Fibroblast of lung (primary cell): ENCODE measurements at places on chromosomes 2 and 18. TPM values are rescaled to one million over a fixed set of nuclear protein-coding genes. Genes with fewer than 3 reads are reported as not detected.
A peak's percentile ranks its signal among the peaks of the same experiment; 100 is the strongest.

GRCh38 chr2:62334440-62335058, 138.6 kb downstream of the B3GNT2 start:
- H3K27me3 ChIP-seq: no peaks in the 10 kb centered on the region
- DNase-seq: no peak
- H3K27ac ChIP-seq: no peak overlapping the region
- no peak overlapping the region for H3K4me3 ChIP-seq
- H3K4me1 ChIP-seq: no peaks in the 10 kb centered on the region
- H3K36me3 ChIP-seq: no peaks in the 10 kb centered on the region

DNA sequence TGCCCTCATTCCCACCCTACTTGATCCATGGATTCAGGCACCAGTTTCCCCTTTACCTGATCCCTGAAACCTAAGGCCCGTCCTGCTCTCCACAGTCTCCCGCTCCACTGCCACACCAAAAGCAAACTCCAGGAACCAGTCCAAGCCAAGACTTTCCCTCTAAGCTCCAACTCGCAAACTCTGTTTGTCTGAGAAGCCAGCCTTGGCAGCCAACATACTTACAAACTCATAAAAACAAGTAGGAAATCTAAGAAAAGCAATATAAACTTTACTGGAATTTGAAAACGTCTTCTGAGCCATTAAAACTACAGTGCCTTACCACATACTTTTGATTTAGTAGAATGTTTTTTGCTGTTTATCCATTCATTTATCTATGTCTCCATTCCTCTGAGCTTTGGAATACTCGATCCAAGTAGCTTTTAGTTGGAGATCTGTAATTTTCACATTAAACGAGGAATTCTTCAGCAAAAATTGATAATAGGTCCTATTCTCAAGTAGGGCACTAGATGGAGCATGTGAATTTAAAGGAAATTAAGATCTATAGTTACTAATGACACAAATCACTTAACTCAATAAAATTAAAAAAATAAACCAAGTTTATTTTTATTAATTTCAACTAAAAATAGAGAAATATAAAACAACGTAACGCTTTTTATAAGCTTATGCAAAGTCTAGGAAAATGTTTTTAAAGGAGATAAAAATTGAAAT, 199.7 kb downstream of the MYO3B start:
- peak; percentile 20 for DNase-seq
- no peaks in the 10 kb centered on the region for H3K4me1 ChIP-seq
- no peaks in the 10 kb centered on the region for H3K27me3 ChIP-seq
- H3K27ac ChIP-seq: no peak overlapping the region

DNA sequence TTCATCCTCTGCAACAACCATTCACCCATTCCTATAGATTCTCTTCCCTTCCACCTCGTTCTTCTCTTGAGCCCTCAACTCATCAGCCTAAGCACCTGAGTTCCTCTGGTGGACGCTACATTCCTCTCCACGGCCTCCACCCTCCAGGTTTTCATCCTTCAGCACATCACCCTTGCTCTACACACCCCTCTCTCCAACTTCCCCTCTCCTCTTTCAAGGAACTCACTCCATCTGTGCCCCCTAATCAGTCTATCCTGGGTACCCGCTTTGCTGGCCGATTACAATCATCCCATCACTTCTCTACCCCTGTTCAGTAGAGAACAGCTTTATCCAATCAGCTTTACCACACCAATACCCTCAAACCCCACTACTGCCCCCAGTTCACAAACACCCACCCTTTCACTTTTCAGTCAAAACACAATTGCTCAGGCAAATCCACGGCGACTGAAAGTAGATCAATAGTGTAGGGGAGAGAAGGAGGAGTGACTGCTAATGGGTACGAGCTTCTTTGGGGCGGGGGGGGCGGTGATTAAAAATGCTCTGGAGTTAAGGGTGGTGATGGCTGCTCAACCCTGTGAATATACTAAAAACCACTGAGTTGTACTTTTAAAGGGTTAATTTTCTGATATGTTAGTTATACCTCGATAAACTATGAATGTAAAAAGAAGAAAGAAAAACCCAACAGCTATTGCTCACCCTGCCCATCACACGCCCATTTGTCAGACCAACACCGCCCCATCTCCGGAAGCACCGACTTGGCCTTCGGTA, 857 bp downstream of the DYM start:
- peak overlapping the region; percentile 76 for H3K27ac ChIP-seq
- no peaks in the 10 kb centered on the region for H3K36me3 ChIP-seq

DNA sequence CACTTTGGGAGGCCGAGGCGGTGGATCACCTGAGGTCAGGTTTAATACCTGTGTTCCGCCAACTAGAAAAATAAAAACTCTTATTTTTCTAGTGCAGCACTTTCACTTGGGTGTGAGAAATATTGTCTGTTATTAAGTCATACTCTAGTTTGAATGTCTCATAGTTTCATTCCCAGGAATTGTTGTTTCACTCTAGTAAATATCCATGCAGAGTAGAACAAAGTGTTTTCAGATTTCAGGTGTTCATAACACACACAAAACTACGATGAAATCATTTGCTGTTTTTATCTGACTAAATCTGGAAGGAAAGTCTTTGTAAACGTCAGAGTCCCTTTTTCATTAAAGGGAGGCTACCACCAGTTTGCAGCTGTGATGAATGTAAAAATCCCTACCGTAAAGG, 4.0 kb downstream of the FAM117B start:
- H3K36me3 ChIP-seq: no peaks in the 10 kb centered on the region
- DNase-seq: no peak
- H3K27ac ChIP-seq: no peak overlapping the region
- H3K4me3 ChIP-seq: no peak overlapping the region
- no peaks in the 10 kb centered on the region for H3K4me1 ChIP-seq

DNA sequence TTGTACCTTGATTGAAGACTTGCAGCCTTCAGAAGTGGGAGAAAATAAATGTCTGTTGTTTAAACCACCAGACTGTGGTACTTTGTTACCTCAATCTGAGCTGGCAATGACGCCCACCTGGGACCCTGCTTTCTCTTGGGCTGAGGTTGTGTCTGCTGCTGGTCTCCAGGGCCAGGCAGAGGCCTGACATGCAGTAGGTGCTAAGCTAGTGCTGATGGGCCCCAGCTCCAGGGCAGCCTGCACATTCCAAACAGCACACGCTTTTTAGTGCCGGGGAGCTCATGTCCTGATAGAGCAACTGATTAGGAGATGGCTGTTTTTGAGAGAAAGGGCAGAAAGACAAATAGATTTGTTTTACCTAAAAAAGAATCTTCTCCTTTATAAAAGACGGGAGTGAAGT, 664.0 kb upstream of the HS6ST1 start:
- no peaks in the 10 kb centered on the region for H3K4me1 ChIP-seq
- no peaks in the 10 kb centered on the region for H3K27me3 ChIP-seq
- H3K27ac ChIP-seq: no peak overlapping the region

GRCh38 chr2:88933980-88934379, 242.5 kb downstream of the RPIA start:
- no peaks in the 10 kb centered on the region for H3K36me3 ChIP-seq
- no peaks in the 10 kb centered on the region for H3K4me1 ChIP-seq
- DNase-seq: no peak
- H3K27me3 ChIP-seq: no peaks in the 10 kb centered on the region

GRCh38 chr18:253121-253520, 14.7 kb downstream of the THOC1 start:
- DNase-seq: no peak
- H3K4me1 ChIP-seq: no peaks in the 10 kb centered on the region
- H3K36me3 ChIP-seq: peaks cover 1% of the 10 kb centered on the region
- no peak overlapping the region for H3K4me3 ChIP-seq
- H3K27ac ChIP-seq: no peak overlapping the region

DNA sequence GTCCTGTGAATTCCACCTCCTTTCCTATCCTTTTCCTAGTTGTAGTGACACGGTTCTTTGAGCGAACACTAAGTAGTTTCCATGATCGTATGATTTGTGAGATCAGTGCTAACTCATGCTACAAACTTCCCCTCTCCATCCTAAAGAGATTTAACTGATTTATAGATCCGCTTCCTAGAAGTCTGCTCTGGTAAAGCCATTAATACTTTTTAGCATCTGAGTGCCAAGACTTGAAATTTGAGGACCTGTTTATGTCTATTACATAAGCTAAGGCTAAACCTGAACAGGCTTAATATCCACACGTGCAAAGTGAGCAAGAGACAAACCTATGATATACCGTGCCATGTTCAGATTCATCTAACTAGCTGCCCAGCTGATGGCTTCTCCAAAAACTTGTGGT, 14.9 kb downstream of the PROKR1 start:
- H3K27me3 ChIP-seq: peaks cover 13% of the 10 kb centered on the region
- no peaks in the 10 kb centered on the region for H3K4me1 ChIP-seq
- DNase-seq: no peak
- H3K36me3 ChIP-seq: no peaks in the 10 kb centered on the region
- H3K27ac ChIP-seq: no peak overlapping the region

- H3K27ac ChIP-seq: no peak overlapping the region
- H3K4me1 ChIP-seq: peaks cover 9% of the 10 kb centered on the region
- peaks cover 5% of the 10 kb centered on the region for H3K27me3 ChIP-seq
- no peak for DNase-seq
- no peaks in the 10 kb centered on the region for H3K36me3 ChIP-seq
Observed at GRCh38 chr2:11713815-11714214, 32.6 kb upstream of the LPIN1 start.

DNA sequence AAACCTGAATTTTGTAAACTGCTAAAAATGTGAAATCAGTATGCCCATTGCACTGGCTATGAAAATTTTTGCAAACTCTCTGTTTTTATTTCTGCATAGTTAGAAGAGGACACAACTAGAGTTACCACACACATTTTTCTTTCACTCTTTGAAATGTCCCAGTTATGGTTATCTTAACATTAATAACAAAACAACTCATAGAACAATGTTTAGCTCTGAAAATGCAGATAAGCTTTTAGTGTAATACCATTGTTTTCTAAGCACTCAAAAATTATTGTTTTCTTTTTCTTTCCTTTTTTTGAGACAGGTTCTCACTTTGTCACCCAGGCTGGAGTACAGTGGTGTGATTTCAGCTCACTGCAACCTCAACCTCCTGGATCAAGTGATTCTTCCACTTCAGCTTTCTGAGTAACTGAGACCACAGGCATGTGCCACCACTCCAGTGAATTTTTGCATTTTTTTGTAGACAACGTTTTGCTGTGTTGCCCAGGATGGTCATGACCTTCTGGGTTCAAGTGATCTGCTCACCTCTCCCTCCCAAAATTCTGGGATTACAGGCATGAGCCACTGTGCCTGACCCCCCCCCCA, 1204.5 kb upstream of the ZEB2 start:
- H3K36me3 ChIP-seq: no peaks in the 10 kb centered on the region
- no peaks in the 10 kb centered on the region for H3K4me1 ChIP-seq
- no peak for DNase-seq
- no peak overlapping the region for H3K4me3 ChIP-seq
- H3K27me3 ChIP-seq: no peaks in the 10 kb centered on the region
- no peak overlapping the region for H3K27ac ChIP-seq

DNA sequence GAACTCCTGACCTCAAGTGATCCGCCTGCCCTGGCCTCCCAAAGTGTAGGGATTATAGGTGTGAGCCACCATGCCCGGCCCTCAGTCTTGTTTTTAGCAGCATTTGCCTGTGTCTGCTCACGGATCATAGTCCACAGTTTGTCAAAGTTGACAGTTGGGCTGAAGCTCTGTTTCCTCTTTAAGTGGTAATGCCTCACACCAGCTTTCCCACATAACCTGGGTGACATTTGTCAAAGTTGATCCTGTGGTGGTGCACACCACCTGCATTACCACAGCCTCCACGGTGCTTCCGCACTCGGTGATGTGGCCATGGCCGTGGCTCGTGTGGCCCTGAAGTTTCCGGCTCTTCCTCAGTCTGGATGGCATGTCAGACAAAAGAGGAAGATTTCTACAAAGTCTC, 27.1 kb downstream of the RAB31 start:
- no peak overlapping the region for H3K4me3 ChIP-seq
- H3K27me3 ChIP-seq: peaks cover 3% of the 10 kb centered on the region
- DNase-seq: no peak
- no peaks in the 10 kb centered on the region for H3K4me1 ChIP-seq

- H3K27ac ChIP-seq: no peak overlapping the region
- no peaks in the 10 kb centered on the region for H3K4me1 ChIP-seq
- H3K27me3 ChIP-seq: no peaks in the 10 kb centered on the region
Observed at GRCh38 chr2:190670182-190670946, 21.5 kb downstream of the NAB1 start.

- DNase-seq: no peak
- H3K36me3 ChIP-seq: no peaks in the 10 kb centered on the region
- H3K27ac ChIP-seq: no peak overlapping the region
- no peak overlapping the region for H3K4me3 ChIP-seq
- H3K4me1 ChIP-seq: no peaks in the 10 kb centered on the region
Observed at GRCh38 chr2:26559556-26559955, 81.6 kb downstream of the CIB4 start.

DNA sequence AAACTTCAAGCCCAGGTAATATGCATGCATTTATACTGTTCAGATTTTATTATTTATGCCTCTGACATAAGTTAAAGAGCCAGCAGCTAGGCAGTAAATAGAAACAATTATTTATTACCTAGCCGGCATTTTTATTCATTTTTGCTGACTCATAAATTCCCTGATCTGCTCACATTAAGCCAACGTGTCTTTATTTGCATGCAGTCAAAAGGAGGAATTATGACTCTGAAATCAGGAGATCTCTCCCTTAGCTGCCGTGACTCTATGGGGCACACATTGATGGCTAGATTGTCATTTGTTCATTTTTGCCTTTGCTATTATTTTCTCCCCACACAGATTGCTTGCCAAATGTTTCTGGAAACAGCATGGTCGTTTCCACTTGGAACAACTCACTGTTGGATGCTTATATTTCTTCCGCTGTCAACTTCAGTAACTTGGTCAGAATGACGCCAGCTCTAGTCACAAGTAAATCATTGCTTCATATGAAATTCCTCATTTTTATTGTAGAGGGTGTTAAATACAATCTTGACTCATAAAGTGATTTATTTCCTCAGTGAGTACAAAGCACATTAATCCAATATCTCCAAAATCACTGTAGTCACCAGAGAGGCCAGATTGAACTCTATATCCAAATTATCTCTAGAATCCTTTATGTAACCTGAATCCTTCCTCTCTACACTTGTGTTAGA, 15.9 kb upstream of the ZBTB14 start:
- no peaks in the 10 kb centered on the region for H3K36me3 ChIP-seq
- no peaks in the 10 kb centered on the region for H3K4me1 ChIP-seq
- peak; percentile 40 for DNase-seq
- no peak overlapping the region for H3K4me3 ChIP-seq
- no peaks in the 10 kb centered on the region for H3K27me3 ChIP-seq
- H3K27ac ChIP-seq: no peak overlapping the region

DNA sequence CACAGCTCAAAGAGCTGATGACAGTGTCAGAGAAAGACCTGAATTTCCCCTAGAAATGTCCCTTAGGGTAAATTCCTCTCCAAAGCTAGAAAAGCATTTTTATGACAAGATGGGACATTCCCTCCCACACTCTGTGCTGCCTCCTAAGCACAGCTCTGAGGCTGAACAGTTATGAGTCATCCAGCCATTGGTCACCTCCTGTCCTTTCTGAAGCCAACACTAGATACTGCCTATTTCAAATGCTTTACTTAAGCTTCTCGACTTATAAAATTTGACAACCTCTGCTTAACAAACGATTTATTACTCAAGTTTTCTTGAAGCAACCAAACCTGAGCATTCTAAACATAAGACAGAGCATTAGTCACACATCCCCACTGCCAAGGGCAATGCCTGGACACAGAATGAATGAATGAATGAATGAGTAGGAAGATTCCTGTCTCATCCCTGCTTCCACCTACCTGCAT, 35.4 kb downstream of the B4GALT6 start:
- peak; percentile 75 for DNase-seq
- no peaks in the 10 kb centered on the region for H3K36me3 ChIP-seq
- no peaks in the 10 kb centered on the region for H3K4me1 ChIP-seq
- H3K27ac ChIP-seq: no peak overlapping the region

Gene AOX1
- 65.1 and 81.4 TPM in 2 replicates for total RNA-seq

Gene ERFE
- total RNA-seq: 1.3 and 1.5 TPM in 2 replicates

Gene EVX2
- not detected in 2 replicates for total RNA-seq

Gene TMEM163
- under 0.01 TPM in 1 of 2 replicates, not detected in the other for total RNA-seq

Gene TNFRSF11A
- 0.26 and 0.66 TPM in 2 replicates for total RNA-seq
